ENCODE measurements at places on chromosomes 4 and X.

- no peaks in the 10 kb centered on the region for H3K36me3 ChIP-seq
- no peak overlapping the region for H3K27ac ChIP-seq
- DNase-seq: no peak
- no peaks in the 10 kb centered on the region for H3K4me1 ChIP-seq
- no peaks in the 10 kb centered on the region for H3K27me3 ChIP-seq
Measured at GRCh38 chr4:86653237-86653865, 59.2 kb downstream of the PTPN13 start.

DNA sequence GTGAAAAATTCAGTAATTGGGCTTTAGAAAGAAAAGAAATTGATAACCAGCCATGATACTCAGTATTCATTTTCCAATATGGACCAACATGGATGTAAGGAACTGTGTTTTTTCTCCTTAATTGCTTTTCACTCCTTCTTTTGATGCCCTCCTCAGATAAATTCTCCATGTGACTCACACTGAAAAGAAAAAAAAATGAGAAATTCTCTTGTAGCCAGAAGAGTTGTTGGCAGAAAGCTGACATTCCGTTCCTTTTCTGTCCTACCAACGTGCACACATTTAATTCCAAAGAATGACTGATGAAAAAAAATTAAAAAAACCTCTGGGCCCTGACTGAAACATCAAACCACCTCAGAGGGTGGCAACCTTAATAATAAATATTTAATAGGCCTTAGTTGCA lies 153.1 kb downstream of the AMELX start:
- no peak for DNase-seq
- H3K27ac ChIP-seq: no peak overlapping the region
- no peaks in the 10 kb centered on the region for H3K4me1 ChIP-seq
- no peak overlapping the region for H3K4me3 ChIP-seq
- H3K27me3 ChIP-seq: no peaks in the 10 kb centered on the region
- no peaks in the 10 kb centered on the region for H3K36me3 ChIP-seq

DNA sequence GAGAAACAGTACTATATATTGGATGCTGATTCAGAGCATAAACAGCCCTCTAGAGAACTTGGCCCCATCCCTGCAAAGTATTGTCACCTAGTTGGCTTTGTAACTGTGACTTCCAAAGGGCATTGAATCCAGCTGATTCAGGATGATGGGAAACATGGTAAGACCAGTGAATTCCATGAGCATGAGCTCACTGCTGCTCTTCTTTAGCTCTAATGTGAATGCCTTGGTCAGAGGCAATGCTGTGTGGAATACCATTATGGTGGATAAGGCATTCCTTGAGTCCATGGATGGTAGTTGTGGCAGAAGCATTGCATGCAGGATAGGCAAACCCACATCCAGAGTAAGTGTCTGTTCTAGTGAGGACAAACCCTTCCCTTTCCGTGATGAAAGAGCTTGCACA lies 365.6 kb upstream of the EDA2R start:
- no peaks in the 10 kb centered on the region for H3K36me3 ChIP-seq
- H3K4me1 ChIP-seq: no peaks in the 10 kb centered on the region
- no peak overlapping the region for H3K4me3 ChIP-seq
- no peak overlapping the region for H3K27ac ChIP-seq

DNA sequence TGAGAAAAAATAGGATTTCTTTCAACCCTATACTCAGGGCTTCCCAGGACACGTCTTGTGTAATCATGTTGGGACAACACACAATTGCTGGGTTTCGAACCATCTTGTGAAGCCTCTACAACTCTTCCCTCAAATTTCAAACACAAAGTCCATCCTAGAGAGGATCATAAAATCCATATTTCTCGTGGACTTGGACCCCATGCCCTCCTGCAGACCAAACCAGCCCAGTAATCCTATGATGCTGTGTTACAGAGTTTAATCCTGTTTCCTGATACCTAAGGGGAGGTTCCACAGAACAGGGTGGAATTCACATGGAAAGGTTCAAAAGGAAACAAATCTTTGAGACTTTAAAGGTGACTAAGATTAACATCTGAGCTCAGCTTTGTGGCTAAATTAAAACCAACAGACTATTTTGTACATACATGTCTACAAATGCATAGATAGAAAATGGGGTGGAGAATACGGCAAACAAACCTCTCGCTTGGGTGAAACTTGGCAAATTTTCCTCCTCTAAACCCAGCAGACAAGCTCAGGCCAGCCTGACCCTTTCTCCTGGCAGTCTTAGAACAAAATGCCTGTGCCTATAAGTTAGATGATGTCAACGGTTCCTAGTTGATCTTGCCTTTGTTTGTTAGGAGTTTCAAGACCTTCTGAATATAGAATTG lies 38.1 kb downstream of the EGFL6 start:
- no peaks in the 10 kb centered on the region for H3K36me3 ChIP-seq
- no peaks in the 10 kb centered on the region for H3K4me1 ChIP-seq
- no peak for DNase-seq
- H3K27me3 ChIP-seq: no peaks in the 10 kb centered on the region
- no peak overlapping the region for H3K4me3 ChIP-seq

GRCh38 chrX:103404231-103405008 lies 28.1 kb downstream of the BEX3 start:
- no peak for DNase-seq
- H3K4me3 ChIP-seq: peak overlapping the region; percentile 25
- H3K27me3 ChIP-seq: no peaks in the 10 kb centered on the region
- no peaks in the 10 kb centered on the region for H3K36me3 ChIP-seq
- no peak overlapping the region for H3K27ac ChIP-seq

- H3K4me1 ChIP-seq: no peaks in the 10 kb centered on the region
- no peak for DNase-seq
- no peaks in the 10 kb centered on the region for H3K27me3 ChIP-seq
- no peaks in the 10 kb centered on the region for H3K36me3 ChIP-seq
Measured at GRCh38 chr4:5619913-5620625, 88.3 kb downstream of the EVC2 start.

- no peak overlapping the region for H3K27ac ChIP-seq
- H3K4me1 ChIP-seq: no peaks in the 10 kb centered on the region
- no peak overlapping the region for H3K4me3 ChIP-seq
- no peak for DNase-seq
- no peaks in the 10 kb centered on the region for H3K36me3 ChIP-seq
Measured at GRCh38 chr4:650951-651883, 22.9 kb downstream of the ATP5ME start.

DNA sequence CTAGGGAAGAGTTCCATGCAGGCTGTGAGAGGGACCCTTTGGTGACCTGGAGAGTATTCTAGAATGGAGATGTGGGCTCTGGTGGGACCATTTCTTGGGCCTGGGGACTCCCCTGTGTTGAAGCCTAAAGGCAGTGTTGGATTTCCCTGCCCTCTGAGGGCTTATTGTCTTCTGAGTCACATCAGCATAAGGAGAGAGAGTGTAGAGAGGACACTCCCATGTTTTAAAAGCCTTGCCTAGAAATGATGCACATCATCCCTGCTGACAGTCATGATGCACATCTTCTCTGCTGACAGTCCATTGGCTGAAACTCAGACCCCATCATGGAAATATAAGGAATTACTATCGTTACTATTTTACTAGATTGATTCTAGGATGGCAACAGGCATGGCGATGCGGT lies 51.9 kb downstream of the FAM114A1 start:
- H3K4me3 ChIP-seq: no peak overlapping the region
- H3K4me1 ChIP-seq: no peaks in the 10 kb centered on the region
- no peaks in the 10 kb centered on the region for H3K36me3 ChIP-seq
- H3K27me3 ChIP-seq: no peaks in the 10 kb centered on the region

DNA sequence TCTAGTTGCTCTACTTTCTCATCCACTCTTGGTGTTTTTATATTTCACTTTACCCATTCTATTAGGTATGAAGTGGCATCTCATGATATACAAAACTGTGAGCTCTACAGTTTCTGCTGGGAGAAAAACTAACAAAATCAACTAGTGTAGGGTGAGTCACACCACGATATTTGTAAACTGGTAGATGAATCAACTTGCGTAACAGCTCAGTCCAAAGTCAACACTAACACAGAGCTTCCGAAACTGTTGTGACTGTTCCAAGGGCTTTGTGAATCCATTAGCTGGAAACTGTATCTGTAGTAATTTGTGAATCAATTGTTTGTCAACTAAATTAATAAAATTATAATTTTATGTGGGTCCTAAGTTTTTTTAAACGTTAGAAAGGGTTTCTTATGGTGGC lies 119.8 kb upstream of the TSPAN5 start:
- DNase-seq: no peak
- H3K4me3 ChIP-seq: no peak overlapping the region
- no peaks in the 10 kb centered on the region for H3K4me1 ChIP-seq
- no peaks in the 10 kb centered on the region for H3K27me3 ChIP-seq
- no peaks in the 10 kb centered on the region for H3K36me3 ChIP-seq

- no peak overlapping the region for H3K27ac ChIP-seq
- no peak for DNase-seq
- H3K4me3 ChIP-seq: no peak overlapping the region
- no peaks in the 10 kb centered on the region for H3K27me3 ChIP-seq
Measured at GRCh38 chr4:110667670-110668069, 44.8 kb upstream of the PITX2 start.
